ENCODE measurements at places on chromosomes 3 and 15. TPM values are rescaled to one million over a fixed set of nuclear protein-coding genes. Genes with fewer than 3 reads are reported as not detected.

GRCh38 chr3:21398461-21398860 lies 352.5 kb downstream of the ZNF385D start:
- DNase-seq, result no peak

ADAMTS17 gene
- total RNA-seq, result 5.1 TPM

DNA sequence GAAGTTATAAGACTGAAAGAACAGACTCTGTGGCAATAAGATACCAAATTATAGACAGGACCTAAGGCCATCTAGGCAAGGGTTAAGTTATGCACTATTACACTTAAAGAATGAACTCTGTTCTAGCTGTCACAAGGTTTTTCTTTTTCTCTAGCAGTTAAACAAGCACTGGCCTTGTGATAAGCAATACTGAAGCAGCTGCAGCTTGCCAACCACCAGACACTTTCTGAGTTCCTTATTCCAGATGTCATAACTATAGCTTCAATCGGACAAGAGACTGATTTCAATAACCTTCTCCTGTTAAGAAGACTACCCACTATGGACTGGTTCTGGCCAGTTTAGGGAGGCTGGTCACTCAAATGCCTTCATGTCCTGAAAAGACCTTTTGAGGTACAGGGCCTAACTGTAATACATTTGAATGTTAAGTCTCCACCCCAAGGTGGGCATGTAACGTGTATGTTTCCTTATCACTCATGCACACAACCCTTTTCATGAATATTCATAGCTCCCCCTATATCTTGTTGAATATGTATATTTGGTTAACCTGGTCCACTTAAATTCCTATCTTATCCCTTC lies 85.8 kb downstream of the CFAP20DC start:
- no peak for DNase-seq

GRCh38 chr3:128179484-128179819 lies 26.2 kb downstream of the EEFSEC start:
- DNase-seq, result no peak

DNA sequence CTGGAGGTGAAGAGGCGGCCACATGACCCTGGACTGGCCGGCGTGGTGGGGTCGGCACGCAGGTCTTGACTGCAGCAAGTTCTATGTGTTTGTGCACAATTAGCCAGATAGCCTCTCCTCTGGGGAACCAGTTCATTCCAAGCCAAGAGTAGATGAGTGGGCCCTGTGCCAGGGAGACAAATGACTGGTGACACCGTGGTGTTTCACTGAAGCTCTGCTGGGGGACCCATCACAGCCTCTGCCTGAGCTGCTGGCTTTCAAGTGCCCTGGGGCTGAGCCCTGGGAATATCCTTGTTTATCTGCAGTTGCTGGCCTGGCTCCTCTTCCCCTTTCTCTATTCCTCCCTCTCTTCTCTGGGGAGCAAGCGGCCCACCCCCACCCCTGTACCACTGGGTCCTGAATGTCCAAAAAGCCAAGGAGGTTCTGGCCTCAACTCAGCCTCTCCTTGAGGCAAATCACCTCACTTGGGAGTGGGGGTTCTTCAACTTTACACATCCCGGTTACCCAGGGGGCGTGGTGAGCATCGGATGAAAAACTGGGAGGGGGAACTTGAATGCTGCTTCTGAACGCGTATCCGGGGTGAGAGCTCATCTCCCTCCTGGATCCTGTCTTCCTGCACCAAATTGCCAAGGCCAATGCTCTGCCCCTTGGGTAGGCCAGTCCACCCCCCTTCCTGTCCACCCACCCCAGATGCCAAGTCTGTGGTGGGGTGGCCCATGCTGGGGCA lies 199.6 kb upstream of the LYSMD4 start:
- DNase-seq, result no peak

DNA sequence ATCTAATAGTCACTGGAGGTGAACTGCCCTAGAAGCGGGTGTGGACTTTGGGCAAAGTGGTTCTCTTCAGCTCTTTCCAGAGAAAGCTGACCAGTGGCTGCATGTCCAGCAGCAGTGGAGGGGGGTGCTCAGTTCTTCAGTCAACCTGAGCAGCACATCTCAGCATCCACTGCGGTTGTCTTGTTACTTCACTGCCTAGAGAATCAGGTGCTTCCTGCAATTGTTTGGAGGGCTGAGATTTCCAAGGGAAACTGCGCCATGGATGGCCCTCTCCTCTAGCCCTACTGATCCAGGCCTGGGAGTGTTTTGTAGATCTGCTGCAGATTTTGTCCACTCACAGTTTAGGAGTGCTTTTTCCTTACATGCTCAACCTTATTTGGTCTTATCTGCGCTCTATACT lies 65.6 kb upstream of the CFAP161 start:
- no peak for DNase-seq

DNA sequence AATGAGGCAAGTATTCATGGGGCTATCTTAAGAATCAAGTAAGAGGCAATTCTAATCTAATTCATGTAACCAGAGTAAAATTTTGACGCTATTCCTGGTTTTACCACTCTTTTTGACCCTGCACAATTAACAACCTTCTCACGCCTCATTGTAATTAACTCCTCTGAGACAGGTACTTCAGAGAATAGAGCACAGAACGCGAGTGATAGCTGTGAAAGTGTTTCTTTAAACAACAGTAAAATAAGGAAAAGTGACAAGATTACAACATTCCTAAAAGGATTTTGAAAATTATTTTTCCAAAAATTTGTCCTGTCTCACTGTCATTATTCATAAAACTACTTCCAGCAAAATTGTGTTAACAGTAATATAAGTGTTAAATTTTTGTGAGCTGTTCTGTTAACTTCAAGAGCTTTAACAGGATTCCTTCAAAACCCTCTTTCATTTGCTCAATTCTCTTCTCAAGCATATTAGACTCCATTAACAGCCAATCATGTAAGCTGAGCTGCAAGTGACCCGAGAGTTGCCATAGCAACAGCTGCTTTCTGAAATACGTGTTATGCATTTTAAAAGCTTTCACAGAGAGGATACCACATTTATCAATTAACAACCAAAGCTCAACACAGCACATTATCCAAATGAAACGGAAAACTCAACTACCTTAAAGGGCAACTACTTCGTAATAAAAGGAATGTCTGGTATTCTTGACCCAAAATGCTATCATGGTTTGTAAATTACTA lies 93.1 kb downstream of the STAG1 start:
- no peak for DNase-seq

GOLGA8S gene
- total RNA-seq, result not detected

GRCh38 chr3:31482493-31483200 lies 50.1 kb upstream of the STT3B start:
- no peak for DNase-seq

ACAP2 gene
- 60.0 TPM for total RNA-seq

DNA sequence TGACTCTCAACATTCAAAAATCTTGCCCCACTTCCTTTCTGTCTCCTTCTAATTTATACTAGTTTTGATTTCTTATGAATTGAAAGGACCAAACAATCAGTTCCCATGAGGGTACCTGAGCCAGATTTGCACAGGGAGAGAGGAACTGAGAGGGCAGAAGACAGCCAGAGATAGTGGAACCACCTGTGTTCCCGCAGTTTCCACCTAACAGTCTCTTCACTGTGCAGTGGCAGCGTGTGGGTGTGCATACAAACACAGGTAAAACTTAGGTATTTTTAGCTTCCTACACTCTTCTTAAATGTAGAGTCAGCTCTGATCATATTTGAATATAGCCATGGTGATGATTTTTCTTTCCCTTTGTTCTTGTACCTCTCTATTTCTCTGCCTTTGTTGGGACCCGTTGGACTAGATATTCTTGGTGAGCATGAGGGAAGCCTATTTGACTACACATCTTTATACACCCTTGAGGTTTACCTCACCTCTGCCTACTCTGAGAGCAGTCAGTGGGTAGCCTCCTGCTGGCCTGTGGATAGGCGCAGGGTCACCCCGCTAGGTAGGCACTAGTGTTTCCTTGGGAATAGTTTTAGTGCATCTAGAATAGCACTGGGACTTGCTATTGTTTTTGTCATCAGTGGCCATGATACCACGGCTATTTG lies 58.8 kb downstream of the MAP3K13 start:
- DNase-seq, result no peak

DNA sequence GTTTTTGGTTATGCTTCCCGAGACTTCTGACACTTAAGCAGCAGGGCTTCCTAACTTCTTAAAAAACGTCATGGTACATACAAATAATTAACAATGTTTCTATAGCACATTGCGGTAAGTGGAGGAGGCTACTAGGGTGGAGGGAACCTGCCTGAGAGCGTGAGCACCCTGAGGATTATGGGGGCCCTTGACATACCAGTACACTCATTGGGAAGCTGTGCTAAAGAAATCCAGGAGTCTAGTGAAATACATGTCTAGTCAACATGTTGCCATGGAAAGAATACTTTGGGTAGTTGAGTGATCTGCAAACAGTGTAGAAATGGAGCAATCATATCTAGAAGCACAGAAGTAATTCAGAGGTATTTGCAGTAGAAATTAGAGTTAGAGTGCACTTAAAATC lies 39.2 kb upstream of the MAPKBP1 start:
- DNase-seq, result no peak

GRCh38 chr3:27573780-27574437 lies 89.7 kb upstream of the SLC4A7 start:
- DNase-seq, result no peak

GRCh38 chr3:126960604-126960995 lies 22.3 kb upstream of the PLXNA1 start:
- peak; percentile 51 for DNase-seq

ISL2 gene
- not detected for total RNA-seq
